ENCODE measurements at places on chromosomes 7 and 10. TPM values are rescaled to one million over a fixed set of nuclear protein-coding genes. Genes with fewer than 3 reads are reported as not detected.

Gene FXYD4
- total RNA-seq = not detected

Gene PPP1R9A
- not detected for total RNA-seq

Gene WDR11
- total RNA-seq = 22.9 TPM

Gene CLDN15
- 17.3 TPM for total RNA-seq

Gene FKBP9
- total RNA-seq = 2.1 TPM

Gene AUTS2
- total RNA-seq = 0.53 TPM

Gene DYNC1I1
- total RNA-seq = not detected

Gene TET1
- total RNA-seq = 1.6 TPM

Gene SEMA3D
- not detected for total RNA-seq

DNA sequence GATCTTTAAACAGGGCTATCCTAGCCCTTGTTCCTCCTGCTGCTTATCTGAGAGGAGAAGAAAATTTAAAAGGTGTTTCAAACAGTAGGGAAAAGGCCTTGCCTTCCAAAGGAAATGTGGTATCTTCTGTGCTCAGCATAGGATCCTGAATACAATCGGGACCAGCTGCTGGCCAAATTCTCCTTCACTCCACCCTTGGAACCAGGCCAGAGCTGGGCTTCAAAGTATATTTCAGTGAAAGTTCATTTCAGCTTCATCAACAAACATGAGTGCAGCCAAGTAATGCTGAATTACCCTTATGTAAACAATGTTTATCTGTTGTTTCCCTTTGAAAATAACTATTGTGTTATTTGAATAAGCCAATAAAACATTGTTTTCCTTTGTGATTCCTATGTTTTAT is 146.5 kb upstream of the MEOX2 start:
- DNase-seq = no peak

DNA sequence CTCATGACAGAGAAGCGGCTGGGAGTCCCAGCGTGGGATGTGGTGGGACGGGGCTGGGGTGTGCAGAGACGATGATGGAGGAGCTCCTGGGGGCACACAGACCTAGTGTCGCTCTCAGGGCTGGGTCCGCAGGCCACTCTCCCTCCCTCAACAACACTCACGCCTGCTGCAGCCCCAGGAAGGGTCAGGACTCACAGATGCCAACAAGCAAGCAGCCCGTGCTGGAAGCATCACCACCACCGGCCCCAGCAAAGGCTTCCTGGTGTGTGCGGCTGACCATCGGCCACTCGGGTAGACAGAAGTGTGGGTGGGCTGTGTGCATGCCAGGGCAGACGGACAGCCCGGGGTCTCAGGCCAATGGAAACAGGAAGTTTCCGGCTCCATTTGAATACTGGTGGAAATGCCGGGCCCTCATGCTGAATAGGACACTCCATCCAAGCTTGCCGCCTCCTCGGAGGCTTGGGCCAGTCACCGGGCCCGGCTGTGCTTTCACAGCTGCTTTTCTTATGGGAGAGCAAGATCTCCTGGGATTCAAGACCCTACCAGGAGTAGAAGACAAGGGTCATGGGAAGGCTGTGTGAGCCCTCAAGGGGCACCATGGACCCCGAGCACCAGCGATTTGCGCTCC is 178.1 kb downstream of the ELFN1 start:
- DNase-seq = no peak

GRCh38 chr10:3258394-3258793 is 85.8 kb upstream of the PITRM1 start:
- no peak for DNase-seq

DNA sequence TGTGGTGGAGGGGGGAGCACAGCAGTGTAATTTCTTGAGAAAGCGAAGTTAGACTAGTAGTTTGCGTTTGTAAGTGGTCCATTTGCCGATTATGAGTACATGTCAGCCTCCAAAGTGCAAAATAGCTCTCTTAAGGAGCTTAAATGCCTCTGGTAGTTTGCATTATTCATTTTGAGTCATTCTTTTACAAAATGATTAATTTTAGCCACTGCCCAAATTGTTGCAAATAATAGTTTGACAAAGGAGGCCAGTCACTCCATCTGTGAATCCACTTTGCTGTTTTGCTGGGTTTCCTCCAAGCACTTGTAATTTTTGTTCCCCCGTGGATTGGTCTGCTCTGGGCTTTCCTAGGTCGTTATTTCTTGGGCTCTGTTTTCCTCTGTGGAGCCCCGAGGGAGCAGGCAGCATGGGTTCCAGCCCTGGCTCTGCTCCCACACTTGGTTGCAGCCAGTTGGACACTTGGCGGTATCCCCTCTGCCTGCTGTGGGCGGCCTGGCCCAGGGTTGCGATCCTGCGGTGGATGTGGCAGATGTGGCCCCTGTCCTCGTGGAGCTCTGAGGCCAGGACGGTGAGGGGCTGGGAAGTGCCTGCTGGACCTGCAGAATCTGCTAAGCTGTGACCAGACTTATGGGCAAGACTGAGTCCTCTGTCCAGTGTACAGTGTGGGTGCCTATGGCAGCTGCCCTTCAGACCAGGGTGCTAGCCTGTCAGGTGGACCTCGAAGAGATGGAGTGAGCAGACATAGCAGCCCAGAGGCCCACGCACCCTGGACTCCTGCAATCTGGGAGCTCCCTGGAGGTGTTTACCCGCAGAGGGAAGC is 129.1 kb upstream of the BTBD16 start:
- no peak for DNase-seq

DNA sequence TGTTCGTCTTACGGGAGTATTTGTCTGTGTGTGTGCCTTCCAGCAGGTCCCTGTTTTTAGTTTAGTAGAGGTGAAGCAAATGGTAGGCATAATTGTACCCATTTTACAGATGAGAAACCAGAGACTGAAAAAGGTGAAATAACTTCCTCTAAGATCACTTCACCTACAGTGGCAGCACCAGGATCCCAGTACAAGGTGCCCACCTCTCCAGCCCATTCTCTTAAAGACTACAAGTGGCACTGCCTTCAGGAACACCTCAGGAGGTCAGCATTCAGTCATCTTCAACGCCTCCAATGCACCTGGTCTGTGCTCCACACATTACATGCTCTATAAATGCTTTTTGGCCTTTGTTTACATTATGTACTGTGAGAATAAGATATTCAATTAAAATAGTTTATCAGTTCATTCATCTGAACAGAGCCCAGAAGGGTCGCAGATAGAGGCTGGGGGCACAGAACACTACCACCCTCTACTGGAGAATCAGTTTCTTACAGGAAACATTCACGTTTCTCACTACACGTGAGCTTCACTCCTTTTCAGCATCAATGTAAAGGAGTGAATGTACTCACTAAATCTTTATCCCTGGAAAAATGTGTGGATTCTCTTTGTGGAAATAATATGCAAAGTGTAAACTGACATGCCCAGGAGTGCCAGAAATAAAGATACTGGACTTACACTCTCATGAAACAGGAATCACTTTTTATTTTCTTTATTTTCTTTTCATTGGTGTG is 45.5 kb upstream of the ABLIM1 start:
- peak; percentile 17 for DNase-seq

GRCh38 chr7:142815134-142815533 is 39.7 kb upstream of the EPHB6 start:
- no peak for DNase-seq

GRCh38 chr10:20004087-20004523 is 187.9 kb downstream of the PLXDC2 start:
- DNase-seq = no peak

DNA sequence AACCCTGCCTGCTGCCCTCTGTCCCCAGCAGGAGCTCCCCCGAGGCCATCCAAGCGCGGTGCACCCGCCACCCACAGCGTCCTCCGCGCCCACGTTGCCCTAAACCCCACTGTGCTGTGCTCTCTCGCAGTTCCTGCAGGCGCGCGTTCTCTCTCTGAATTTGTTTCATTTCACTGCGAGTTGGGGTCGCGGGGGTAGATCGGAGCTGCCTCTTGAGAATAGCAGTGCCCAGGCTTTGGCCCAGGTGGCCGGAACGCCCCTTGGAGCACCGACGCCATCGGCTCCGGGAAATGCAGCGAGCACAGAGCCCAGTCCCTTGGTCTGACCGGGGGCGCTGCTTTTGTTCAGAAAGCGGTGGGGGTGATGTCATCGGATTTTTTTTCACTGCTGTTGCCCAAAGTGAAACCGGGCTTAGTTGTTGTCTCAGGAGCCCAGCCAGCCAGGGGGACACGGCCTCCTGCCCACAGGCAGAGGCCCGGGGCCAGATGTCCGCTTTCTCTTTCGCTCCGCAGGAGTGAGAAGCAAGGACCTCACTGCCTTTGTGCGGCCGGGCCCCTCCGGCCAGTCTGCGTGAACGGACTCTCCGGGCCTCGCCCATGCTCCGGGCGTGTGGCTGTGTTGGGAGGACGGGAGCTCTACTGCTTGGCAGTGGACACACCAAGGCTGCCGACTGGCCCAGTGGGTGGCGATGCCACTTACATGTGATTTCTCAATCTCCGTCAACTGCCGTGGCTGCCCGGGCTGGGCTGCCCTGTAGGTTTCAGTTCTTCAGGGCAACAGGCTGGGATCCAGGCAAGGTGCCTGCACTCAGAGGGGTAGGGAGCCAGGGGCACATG is 43.1 kb downstream of the FOXK1 start:
- peak; percentile 72 for DNase-seq

DNA sequence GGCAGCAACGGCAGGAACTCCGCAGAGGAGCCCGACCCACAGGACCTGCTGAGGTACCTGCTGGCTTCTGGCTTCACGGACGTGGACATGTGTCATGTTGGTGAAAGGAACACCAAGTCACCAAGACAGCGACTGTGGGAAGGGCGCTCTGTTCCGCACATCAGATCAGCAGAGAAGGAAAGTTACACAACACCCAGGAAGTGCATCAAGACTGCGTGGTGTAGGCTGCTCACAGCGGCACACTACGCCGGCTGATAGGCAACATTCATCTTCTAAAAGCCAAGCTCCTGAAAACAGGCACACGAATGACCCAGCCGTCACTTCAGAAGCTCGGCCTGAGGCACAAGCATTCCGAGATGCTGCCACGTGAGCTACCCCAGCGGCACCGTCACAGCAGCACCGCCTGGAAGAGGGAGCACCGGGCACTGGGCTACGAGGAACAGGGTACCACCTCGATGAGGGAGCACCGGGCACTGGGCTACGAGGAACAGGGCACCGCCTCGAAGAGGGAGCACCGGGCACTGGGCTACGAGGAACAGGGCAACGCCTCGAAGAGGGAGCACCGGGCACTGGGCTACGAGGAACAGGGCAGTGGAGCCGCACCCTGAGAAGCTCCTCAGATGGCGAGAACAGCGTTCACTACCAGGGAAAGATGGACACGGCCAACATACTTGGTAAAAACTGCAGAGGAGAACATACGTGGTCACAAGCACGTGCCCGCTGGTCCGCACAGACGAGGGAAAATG is 86.7 kb downstream of the MAD1L1 start:
- no peak for DNase-seq

DNA sequence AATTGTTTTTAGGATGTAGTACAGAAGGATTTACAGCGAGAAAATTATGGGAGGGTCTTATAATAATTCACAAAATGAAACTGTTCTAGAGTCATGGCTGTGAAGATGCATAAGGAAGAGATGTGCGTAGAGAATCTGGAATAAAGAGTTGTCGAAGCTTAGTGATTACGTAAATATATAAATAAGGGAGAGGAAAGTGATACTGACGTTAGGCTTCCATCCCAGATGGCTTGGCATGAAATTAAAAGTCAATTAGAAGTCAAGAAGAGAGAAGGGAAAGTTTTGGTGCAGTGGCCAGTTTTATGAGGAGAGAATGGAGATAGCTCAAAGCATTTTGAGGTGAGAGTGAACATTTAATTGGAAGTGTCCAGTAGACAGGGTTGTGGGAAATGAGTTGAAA is 85.5 kb downstream of the LCOR start:
- DNase-seq = no peak

GRCh38 chr7:7789551-7789988 is 71.2 kb upstream of the RPA3 start:
- no peak for DNase-seq

DNA sequence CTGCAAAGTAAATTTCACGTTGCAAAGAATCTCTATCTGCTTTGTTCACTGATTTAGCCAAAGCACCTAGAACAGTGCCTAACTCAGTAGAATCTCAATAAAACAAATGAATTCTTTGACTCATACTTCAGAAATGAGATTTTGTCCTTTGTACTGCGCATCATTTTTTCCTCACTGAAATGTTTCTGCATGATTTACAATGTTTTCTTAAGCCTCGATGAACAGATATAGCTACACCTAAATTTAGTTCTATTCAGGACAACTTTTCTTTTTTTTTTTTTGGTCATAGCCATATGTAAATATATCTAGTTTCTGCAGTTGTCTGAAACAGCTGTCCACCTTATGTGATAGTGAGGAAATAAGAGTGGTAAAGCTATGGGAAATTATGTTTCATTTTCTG is 15.3 kb downstream of the GNAT3 start:
- DNase-seq = no peak

DNA sequence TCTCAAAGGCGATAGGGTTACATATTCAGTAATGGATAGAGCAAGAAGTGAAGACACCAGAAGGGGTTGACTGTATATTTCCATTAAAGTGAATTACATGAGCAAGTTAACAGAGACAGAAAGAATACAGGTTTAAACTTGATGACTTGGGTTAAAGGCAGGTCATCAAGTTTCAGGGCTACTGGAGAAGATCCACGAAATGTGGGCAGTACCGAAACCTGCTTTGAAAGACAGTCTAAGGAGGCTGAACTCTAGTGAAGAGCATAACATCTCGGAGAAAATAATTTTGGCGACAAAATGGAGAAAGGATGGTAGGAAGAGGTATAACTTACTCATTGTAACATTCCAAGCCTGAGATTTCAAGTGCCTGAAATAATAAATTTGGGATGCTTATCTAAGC is 26.6 kb upstream of the PLXDC2 start:
- DNase-seq = no peak

DNA sequence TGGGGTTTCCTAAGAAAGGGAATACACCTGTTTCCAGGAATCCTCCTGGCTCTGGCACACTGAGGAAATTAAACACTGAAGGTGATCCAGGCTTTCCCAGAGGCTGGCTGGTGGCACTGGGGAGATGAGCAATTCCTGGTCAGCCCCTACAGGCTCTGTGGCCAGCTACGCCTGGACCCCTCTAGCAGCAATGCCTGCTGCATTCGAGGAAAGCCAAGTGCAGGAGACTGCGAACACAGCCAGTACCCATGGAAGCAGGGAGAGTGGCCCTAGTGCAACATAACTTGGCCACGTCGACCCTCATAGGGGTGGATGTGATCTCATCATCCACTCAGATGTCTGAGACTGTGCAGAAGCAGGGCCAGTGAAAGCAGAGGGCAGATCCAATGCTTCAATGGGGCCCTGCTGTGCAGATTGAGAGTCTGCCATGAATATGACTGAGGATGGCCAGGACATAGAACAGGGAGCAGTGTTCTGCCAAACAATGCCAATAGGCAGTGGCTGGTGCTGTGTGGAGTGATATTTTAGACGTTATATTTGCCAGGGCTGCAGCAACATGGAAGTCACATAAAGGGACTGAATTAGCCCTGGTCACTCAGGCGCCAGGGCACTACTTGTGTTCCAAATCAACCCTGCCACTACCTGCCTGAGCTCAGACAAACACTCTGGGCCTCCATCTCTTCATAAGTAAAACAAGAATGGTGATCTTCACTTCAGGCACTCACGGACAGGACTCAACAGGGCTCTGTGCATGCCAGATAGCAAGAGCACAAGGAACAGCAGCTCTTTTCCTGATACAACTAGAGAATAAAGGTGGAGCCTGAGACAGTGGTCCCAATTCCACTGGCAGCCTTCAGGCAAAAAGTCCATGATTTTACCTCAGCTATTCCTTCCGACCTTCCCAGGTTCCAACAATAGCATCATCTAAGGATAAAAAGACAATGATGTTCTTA is 2.4 kb downstream of the ZNF488 start:
- DNase-seq = no peak

Data from activated naive CD4-positive, alpha-beta T cell treated with anti-CD3 and anti-CD28 coated beads, Interleukin-2, amount 50 U/mL, for 72 hours (primary cell).